ENCODE measurements at places on chromosomes 1 and 21.

DNA sequence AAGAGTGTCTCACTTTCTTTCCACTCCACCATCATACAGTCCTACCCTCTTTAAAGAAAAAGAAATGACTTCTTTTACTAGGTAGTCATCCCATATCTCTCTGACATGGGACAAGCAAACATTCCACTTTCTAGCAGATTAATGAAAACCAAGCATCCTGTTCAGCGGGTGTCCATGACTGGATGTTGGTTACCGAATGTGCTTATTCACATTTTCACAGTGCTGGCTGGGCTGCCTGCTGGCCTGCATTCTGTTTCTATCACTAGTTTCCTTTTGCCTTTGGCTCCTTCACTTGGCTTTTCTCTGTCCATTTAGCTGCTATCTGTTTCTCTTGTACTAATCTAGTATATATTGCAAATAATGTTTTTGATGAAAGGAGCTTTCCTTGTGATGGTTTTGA lies 598.4 kb downstream of the RWDD3 start:
- DNase-seq, result no peak

DNA sequence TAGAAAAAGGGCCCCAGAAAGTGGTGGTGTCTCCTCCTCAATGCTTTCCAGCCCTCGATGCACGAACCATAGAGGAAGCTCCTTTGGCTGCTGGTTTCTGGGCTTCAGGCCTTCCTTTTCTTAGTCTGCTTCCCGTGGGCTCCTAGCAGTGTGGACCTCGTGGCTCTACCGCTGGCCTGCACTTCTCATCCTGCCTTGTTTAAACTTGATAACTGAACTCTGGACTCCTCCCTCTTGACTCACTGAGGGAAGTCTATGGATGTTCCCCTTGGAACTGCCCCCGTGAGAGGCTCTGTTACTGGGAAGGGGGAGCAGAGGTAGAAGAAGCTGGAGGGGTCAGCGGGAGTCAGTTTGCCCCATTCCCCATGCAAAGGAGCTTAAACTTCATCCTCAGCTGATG lies 75.3 kb upstream of the WDR26 start:
- peak; percentile 39 for DNase-seq

GRCh38 chr21:38925923-38926322 lies 120.2 kb downstream of the ETS2 start:
- DNase-seq, result peak; percentile 78

DNA sequence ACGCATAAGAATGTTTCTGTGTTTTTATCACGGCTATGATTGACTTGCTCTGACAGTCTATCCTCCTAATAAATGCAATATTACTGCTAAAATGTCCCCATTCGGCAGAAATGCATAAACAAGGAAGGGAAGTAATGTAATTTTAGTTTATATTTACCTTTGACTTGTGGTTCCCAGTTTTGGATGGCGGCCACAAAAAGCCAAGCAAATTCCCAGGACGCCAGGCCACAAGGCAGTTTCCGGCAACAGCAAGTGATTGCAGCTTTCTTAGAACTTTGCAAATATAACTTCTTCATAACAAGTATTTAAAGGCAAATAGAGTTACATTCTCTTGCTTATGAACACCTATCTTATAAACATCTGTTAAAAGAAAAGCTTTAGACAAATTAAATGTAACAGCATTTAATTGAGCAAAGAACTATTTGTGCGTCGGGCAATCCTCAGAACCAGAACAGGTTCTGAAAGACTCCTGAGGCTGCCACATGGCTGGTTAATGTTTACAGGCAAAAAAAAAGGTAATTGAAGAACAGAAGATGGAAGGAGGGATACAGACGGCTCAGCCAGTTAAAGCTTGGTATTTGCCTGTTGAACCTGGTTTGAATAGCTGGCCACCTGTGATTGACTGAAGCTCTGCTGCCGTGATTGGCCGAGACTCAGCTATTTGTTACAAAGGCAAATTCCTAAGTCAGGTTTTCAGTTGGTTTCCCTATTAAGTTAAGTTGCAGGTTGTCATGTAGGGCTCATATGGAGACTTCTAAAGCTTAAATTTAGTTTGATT lies 80.8 kb downstream of the C21orf91 start:
- no peak for DNase-seq

- peak; percentile 83 for DNase-seq
Measured at GRCh38 chr1:91569411-91570119, 68.9 kb downstream of the CDC7 start.

DNA sequence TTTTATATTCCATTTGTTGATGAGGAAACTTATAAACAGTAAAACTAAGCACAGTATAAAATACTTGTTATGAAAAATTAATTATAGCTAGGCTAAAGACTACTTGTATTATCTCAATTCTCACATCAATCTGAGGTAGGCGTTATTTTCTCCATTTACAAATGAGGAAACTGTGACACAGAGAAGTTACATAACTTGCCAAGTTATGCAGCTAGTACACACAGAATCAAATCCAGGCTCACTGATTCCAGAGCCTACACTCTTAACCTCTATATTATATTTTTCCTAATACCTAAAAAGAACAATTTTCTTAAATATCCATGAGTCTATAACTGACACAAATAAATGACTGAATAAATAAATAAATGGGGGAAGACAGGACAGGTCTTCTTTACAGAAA lies 11.2 kb upstream of the VPS45 start:
- peak; percentile 53 for DNase-seq

Measured in suppressor macrophage treated with lipopolysaccharide for 1 hour (primary cell).